ENCODE measurements at places on chromosomes 6 and 20.

GRCh38 chr6:19895866-19896692 is 58.9 kb downstream of the ID4 start:
- no peak for ATAC-seq

GRCh38 chr20:18567739-18568091 is 483 bp downstream of the SMIM26 start:
- peak; percentile 61 for ATAC-seq

DNA sequence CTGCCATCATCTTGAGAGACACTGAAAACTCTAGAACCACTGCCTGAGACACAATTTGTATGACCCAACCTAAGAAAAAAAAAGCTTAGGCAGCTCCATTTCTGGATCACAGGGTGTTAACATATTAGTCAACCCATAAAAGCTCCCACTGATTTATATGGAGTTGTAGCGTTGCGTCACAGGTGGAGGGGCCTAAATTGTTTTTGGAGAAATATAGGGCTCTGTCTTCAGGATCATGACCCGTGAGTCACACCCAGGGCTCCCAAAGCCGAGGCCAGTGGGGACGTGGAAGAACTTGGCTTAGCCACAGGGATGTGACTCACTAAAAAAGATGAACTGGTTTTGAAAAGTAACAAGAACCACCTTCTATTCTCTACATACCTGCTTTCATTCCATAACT is 116.5 kb upstream of the BMP2 start:
- no peak for ATAC-seq

GRCh38 chr6:120248451-120248850 is 898.9 kb upstream of the MAN1A1 start:
- no peak for ATAC-seq

DNA sequence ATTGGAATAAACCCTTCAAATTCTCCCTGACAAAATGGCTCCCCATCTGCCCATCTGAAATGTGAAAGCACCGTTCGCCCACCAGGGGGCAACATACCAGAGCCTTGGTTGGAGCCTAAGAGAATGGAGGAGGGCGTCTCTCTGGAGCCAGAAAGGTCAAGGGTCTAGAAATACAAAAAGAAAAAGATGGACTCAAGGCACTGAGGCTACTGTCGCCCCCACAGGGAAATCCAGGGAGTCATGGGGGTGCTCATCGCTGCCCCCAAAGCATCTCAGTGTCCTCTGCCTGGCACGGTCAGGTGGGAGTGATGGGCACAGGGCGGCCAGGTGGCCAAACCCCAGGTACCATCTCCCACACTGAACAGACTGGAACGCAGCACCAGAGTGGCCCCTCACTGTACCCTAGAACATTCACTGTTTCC is 136.3 kb downstream of the ZMYND8 start:
- peak; percentile 73 for ATAC-seq

DNA sequence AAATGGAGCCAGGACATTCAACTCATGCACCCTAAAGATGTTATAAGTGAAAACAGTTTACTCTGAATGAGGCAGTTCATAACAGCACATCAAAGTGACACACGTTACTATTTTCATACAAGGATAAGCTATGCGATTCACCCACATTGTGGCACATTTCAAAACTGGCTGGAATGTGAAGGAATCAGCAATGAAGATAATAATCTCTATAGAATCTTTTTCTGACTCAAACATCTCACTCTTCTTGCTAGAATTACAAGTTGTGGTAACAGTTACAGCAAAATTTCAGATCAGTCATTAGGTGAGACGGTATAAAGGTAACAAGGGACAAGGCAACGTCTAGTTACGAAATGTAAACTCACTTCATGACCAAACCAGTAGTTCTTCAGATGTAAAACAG is 17.5 kb downstream of the TMEM244 start:
- peak; percentile 28 for ATAC-seq
